Thyroid gland (tissue), 4 donors: ENCODE measurements at places on chromosomes 3 and 15. TPM values are rescaled to one million over a fixed set of nuclear protein-coding genes. Genes with fewer than 3 reads are reported as not detected.

Gene TLR9
- total RNA-seq, result not detected

Gene HYKK
- 8.9 TPM for total RNA-seq

DNA sequence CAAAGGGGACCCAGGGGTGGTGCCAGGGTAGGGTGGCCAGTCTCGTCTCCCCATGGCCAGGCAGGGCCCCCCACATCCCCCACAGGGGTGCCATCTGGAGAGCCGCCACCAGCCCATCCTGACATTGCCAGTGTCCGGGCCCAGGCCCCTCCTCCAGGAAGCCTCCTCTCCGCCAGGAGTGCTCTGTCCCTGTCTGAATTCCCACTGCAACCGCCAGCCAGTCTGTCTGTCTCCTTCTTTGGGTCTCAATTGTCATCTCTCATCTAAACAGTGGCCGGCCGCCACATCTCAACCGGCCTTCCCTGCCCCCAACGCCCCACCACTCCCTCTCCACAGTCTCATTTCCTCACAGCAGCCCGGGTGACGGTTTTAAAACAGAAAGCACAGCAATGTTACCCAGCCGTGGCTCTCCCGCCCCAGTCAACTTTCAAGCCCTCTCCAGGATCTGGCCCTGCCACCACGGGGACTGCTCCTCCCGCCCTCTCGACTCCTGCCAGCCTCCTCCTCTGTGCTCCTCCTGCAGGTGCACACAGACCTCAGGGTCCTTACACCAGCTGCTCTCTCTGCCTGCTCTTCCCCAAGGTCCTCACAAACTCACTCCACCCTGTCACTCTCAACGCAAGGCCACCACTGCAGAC is 57.0 kb downstream of the IQSEC1 start:
- peak; percentile 93 for DNase-seq

GRCh38 chr15:58096529-58097084 is 31.1 kb upstream of the ALDH1A2 start:
- no peak for DNase-seq

DNA sequence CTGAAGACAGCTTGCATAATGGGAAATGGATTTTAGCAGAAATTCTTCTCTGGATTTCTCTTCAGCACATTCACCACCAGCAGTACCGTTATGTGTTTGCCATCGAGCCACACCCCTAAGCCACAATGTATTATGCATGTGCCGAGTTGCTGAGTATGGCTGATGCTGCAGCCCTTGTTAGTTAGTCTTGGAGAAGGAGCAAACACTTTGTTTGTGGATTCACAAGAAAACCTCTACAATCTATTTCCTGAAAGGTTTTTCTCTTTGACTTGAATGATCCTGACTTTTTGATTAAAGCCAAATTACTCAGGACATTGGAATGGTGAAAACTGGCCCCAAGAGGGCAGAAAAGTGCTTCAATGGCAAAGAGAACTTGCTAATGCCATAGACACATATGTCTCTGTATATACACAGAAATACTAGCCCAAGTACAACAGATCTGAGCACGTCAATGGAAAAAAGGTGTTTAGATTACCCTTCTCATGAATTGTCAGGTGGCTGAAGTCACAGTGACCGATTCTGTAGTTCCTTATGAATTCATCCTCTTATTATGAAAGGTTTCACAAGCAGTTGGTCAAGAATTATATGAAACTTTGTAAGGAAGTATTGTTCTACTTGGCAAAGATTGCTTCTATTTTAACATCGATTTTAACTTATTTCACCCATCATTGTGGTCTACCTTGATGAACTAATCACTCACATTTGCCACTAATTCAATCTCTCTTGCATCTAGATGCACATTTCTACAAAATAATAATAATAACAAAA is 103.0 kb downstream of the P3H2 start:
- peak; percentile 42 for DNase-seq

DNA sequence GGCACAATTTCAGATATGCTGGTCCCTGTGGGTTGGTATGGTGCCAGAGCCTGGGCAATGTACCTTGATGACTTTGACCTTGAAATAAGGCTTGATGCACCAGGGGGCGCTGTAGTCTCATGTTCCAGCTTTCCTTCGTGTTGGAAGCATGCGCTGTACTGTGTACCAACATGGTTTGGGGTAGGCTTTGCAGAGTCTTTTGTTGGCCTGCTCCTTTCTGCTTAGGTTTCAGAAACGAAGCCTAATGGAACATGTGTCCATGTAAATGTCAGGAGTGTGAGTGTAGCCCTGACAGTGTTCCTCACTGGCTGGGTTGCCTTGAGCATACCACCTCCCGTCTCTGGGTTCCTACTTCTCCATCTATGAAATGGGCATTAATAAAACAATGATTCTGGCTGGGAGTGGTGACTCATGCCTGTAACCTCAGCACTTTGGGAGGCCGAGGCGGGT is 3.6 kb upstream of the CCR4 start:
- DNase-seq, result peak; percentile 91

DNA sequence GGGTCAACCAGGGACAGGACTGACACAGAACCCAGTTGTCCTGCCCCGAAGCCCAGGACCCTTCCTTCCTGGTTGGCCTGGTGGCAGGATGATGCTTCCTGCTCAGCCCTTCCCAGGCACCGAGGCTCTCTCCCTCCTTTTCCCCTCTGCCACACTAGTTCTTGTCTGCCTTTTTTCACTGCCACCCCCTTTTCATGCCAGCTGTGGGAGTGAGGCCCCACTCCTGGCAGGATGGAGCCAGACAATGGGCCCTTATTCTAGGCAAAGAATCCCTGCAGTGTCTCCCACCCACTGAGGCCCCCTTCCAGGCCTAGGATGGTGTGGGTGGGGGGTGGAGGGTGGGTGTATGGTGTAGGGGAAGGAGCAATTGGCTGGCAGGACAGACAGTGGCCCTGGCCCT is 1.1 kb upstream of the SCAMP5 start:
- DNase-seq, result no peak

GRCh38 chr3:25038922-25039321 is 389.1 kb upstream of the RARB start:
- no peak for DNase-seq
